ENCODE measurements at places on chromosomes 13 and 19. TPM values are rescaled to one million over a fixed set of nuclear protein-coding genes. Genes with fewer than 3 reads are reported as not detected.

- no peaks in the 10 kb centered on the region for H3K27me3 ChIP-seq
- no peak overlapping the region for H3K4me3 ChIP-seq
- H3K4me1 ChIP-seq, result no peaks in the 10 kb centered on the region
- no peak overlapping the region for H3K27ac ChIP-seq
Measured at GRCh38 chr19:9070066-9070465, 16.8 kb upstream of the OR1M1 start.

DNA sequence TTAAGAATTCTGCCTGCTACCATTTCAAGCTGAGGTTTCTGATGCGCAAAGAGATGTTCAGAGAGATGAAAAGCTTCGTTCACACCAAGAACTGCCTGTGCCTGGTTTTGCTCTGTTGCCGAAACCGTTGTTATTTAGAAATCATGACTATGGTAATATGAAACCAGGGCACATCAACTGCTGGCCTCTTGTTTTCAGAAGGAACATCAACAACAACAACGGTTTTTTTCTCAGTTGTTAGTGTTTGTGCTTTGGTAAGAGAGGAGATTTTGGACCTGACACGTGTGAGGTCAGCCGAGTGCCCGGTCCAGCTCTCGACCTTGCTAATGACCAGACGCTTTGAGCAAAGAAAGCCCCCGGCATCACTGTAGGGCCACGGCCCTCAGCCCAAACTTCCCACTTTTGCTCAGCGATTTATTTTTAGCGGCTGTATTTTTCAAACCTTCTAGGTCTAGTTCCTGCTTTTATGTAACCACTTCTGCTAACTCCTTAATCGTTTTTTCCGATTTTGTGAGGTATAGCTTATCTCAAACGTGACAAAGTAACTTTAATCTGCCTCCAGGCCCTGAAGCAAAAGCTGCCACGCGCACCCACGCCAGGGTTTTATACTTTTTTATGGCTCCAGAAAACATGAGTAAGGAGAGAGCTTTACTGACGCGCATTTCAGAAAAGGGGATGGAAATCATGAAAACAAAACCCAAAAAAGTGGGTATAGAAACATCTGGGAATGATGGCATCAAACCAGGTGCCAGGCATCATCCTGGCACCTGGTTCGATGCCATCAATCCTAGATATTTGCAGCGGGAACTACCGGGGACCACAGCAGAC, 42.0 kb downstream of the KLF2 start:
- peaks cover 6% of the 10 kb centered on the region for H3K4me1 ChIP-seq
- peak overlapping the region; percentile 67 for H3K4me3 ChIP-seq
- H3K36me3 ChIP-seq, result no peaks in the 10 kb centered on the region

- peaks cover 25% of the 10 kb centered on the region for H3K4me1 ChIP-seq
- no peak for DNase-seq
- H3K36me3 ChIP-seq, result no peaks in the 10 kb centered on the region
- no peak overlapping the region for H3K4me3 ChIP-seq
- H3K27me3 ChIP-seq, result no peaks in the 10 kb centered on the region
Measured at GRCh38 chr19:46890423-46891170, 29.8 kb downstream of the ARHGAP35 start.

GRCh38 chr13:67438465-67438864, 208.3 kb upstream of the PCDH9 start:
- H3K4me3 ChIP-seq, result no peak overlapping the region
- H3K36me3 ChIP-seq, result no peaks in the 10 kb centered on the region
- DNase-seq, result no peak
- H3K27ac ChIP-seq, result no peak overlapping the region
- H3K27me3 ChIP-seq, result no peaks in the 10 kb centered on the region
- H3K4me1 ChIP-seq, result no peaks in the 10 kb centered on the region

LILRA1 gene
- total RNA-seq, result not detected

FUT2 gene
- total RNA-seq, result not detected

Measured in activated T-cell treated with anti-CD3 and anti-CD28 coated beads, Interleukin-2, amount 50 U/mL, for 72 hours (primary cell).